Sigmoid colon (tissue), 7 donors: ENCODE measurements at places on chromosomes 12 and 14.

DNA sequence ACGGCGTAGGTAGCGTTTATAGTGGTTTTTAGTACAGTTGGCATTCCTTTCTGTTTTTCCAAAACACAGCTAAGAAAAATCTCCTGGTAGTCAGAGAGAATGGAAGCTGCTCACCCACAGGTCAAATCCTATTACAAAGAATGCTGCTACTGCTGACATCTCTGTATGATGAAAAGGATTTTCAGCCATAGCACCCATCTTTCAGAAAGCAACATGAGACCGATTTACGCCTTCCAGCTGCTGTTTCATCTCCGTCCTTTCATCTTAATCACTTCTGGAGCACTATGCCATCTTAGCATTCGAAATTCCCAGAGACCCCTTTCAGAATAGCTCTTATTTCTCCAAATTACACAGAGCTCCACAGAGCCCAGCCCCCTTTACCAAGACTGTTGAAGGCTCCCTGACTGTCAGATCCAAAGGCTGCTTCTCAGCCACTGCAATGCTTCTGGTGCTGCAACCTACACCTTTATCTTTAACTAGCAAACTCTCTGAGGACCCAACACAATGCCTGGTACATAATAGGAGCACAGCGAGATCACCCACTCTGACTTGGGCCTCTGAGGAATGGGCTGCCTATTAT, 211.8 kb downstream of the NEDD1 start:
- DNase-seq, result no peak

DNA sequence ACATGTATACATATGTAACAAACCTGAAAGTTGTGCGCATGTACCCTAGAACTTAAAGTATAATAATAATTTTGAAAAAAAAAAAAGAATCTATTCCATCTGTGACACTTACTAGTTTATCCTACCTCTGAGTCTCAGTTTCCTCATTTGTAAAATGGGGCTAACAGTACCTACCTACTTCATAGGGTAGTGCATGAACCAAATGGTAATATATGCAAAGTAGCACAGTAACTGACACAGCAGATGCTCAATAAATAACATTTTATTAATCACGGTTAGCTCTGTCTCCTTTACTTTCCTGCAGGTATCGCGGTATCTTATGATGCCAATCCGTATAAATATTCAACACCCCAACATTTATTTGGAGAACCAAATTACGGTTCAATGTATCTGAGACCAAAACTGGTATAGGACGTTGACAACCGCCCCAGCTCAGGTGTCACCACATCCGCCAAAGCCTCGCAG, 703 bp downstream of the TMED10 start:
- no peak for DNase-seq

- DNase-seq, result no peak
Measured at GRCh38 chr14:75497701-75498100, 24.6 kb upstream of the BATF start.

GRCh38 chr14:68961781-68962584, 17.1 kb downstream of the ACTN1 start:
- DNase-seq, result no peak

DNA sequence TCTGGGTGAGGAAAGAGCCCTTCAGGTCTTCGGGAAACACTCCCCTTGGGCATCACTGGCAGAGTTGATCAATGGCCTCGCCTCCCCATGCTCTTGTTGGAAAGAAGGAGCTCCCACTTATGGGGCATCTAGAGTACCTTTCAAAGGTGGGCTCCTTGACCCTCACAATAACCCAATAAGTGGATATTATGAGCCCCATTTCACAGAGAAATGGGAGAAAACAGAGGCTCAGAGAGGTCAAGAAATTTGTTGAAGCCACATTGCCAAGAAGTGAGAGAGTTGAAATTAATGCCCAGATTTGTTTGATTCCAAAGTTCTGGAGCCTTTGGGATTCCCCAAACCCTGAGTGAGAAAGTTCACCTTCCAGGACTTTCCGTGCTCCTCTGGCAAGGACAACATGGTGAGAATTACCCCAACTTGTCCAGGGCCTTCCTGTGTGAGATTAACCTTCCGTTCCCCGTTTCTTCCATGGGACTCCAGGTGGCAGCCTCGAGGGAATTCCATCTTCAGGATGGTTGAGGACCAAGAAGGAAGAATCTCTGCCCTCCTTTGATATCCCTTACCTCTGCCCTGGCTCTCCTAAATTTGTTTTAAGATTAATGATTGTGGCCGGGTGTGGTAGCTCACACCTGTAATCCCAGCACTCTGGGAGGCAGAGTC, 7.5 kb upstream of the CHD4 start:
- DNase-seq, result no peak

DNA sequence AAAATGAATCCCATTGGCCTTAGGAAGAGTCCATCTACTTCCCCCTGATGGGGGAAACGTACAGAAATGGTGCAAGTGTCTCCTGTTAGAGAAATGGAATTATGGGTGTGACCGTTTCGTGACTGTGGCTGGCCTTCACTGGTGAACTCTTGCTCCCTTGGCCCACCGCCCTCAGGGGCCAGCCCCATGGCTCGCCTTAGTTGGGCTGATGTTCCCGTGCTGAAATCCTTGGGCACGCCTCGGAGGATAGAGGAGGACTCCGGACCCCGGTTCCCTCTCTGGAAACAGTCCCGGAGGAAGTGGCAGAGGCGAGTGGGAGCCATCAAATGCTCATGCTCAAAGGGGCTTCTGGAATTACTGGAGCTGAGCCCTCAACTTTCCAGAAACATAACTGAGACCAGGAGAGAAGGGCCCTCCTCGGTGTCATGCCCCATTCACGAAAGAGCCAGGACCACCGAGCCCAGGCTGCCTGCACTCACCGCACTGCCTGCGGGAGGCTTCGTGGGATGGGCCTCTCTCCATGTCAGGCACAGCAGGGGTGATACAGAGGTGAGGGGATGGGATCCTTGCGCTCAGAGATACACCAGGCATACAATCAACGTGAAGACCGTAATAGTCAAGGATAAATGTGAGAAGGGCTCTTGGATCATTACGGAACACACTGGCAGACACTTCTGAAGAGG, 10.1 kb upstream of the CACNA2D4 start:
- peak; percentile 58 for DNase-seq

GRCh38 chr12:32201976-32202375, 95.3 kb downstream of the BICD1 start:
- no peak for DNase-seq
